SJCRH30 (cell line): ENCODE measurements at places on chromosomes 4 and X.

DNA sequence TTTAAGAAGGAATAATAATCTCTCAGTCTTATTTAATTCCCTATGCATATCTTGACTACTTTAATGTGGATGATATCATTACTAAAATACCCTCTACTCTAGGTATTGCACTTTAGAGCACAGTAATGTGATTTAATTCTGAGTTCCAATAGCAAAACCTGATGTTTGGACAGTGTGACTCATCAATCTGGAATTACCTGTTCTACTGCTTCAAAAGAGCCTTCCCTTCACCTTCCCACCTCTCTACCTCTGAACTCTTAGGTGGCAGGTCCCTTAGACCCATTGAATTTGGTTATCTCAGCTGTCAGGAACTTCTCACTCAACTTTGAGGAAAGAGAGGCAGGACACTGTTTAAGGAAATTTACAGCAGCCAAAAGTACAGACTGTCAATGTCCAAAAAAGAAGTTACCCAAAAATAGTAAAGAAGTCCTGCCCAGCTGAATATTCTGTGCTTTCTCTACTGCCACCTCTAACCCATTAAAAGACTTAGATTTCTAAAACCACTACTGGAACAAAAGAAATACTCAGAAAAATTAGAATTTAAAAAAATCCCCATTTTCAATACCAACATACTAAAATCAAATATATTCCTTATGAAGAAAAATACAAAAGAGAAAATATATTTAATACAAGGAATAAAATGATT lies 123.1 kb upstream of the GPM6A start:
- no peaks in the 10 kb centered on the region for H3K36me3 ChIP-seq
- DNase-seq: no peak

GRCh38 chr4:28082686-28083390 lies 1222.2 kb downstream of the STIM2 start:
- no peaks in the 10 kb centered on the region for H3K36me3 ChIP-seq
- H3K27me3 ChIP-seq: no peaks in the 10 kb centered on the region
- no peak for DNase-seq
- H3K27ac ChIP-seq: no peak overlapping the region

GRCh38 chr4:54999003-54999402 lies 126.4 kb downstream of the KDR start:
- no peaks in the 10 kb centered on the region for H3K36me3 ChIP-seq
- DNase-seq: no peak
- no peak overlapping the region for H3K4me3 ChIP-seq
- H3K4me1 ChIP-seq: no peaks in the 10 kb centered on the region
- no peaks in the 10 kb centered on the region for H3K27me3 ChIP-seq

DNA sequence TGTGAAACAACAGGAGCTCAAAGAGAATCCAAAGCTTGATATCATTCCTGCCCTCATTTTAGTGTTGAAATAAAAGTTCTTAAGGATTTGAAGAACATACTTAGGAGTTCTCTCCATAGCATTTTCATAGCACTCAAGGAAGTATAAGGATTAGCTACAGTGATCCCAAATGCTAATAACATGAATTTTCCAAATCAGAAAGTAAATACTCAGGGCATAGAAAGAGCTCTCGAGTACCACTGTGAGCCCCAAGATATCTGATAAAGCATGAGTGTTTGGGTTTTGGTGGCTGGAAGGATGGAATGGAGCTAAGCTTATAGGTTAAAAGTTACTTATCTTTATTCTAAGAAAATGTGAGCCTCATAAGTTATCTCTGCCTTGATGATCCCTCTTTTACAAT lies 584.9 kb downstream of the KCNIP4 start:
- no peaks in the 10 kb centered on the region for H3K36me3 ChIP-seq
- no peaks in the 10 kb centered on the region for H3K4me1 ChIP-seq

- H3K36me3 ChIP-seq: no peaks in the 10 kb centered on the region
- no peak overlapping the region for H3K4me3 ChIP-seq
- DNase-seq: no peak
- peaks cover 3% of the 10 kb centered on the region; the same call in 1 of the 2 replicates for H3K4me1 ChIP-seq
- H3K27ac ChIP-seq: peak overlapping the region; percentile 8; the same call in 1 of the 2 replicates
- H3K27me3 ChIP-seq: no peaks in the 10 kb centered on the region
Observed at GRCh38 chr4:162075726-162076125, 88.1 kb downstream of the FSTL5 start.

DNA sequence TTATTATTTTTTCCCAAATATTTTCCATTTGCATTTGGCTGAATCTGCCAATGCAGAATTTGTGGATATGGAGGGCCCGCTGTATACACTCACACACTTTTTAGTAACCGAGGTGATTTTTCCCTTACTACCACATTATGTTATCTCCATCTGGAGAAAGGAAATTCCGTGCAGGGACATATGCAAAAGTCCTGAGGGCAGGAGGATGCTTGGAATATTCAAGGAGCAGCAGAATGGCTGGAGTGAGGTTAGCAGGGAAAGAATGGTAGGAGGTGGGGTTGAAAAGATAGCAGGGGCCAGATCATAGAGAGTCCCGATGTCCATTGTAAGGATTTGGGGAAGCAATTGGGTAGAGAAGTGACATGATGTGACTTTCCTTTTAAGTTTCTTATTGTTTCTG lies 11.5 kb upstream of the RNF212 start:
- no peaks in the 10 kb centered on the region for H3K4me1 ChIP-seq
- no peaks in the 10 kb centered on the region for H3K36me3 ChIP-seq
- DNase-seq: no peak
- no peak overlapping the region for H3K4me3 ChIP-seq
- H3K27ac ChIP-seq: no peak overlapping the region

DNA sequence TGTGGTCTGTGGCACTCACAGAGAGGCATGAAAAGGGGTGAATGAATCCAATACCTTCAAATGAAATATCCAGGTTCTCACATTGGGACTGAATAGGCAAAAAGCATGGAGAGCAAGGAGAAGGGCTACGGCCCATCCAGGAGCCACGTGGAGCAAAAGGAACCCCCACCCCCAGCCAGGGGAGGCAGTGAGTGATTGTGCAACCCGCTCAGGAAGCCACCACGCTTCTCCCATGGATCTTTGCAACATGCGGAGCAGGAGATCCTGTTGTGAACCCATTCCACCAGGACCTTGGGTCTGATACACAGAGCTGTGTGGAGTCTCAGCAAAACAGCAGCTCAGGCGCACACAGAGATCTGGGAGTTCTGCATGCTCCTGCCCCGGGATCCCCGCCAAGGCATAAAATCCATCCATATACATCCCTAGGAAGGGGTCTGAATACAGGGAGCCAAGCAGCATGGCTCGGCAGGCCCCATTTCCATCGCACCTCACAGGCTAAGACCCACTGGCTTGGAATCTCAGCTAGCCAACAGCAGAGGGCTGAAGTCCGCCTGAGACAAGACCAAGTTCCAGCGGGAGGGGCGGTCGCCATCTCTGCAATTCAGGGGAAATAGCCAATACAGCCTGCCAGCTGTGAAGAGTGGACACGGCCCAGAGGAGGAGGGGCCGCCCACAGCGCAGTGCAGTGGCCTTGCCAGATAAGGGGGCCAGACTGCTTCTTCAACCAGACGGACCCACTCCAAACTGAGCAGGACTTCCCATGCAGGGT lies 80.2 kb downstream of the FGF16 start:
- H3K4me3 ChIP-seq: no peak overlapping the region
- H3K4me1 ChIP-seq: no peaks in the 10 kb centered on the region
- H3K27ac ChIP-seq: no peak overlapping the region
- H3K36me3 ChIP-seq: no peaks in the 10 kb centered on the region

GRCh38 chrX:101385795-101386541 lies at the start of gene BTK:
Gene BTK, minus strand, starts transcription at chrX:101386191. Its CDS starts 10,907 bp downstream, at chrX:101375284.
- H3K27ac ChIP-seq: no peak within 1 kb of the TSS
- no peak within 1 kb of the TSS for H3K4me3 ChIP-seq
- DNase-seq: no peak
- no peaks in the 10 kb centered on the region for H3K27me3 ChIP-seq
- H3K4me1 ChIP-seq: no peaks in the 10 kb centered on the region

DNA sequence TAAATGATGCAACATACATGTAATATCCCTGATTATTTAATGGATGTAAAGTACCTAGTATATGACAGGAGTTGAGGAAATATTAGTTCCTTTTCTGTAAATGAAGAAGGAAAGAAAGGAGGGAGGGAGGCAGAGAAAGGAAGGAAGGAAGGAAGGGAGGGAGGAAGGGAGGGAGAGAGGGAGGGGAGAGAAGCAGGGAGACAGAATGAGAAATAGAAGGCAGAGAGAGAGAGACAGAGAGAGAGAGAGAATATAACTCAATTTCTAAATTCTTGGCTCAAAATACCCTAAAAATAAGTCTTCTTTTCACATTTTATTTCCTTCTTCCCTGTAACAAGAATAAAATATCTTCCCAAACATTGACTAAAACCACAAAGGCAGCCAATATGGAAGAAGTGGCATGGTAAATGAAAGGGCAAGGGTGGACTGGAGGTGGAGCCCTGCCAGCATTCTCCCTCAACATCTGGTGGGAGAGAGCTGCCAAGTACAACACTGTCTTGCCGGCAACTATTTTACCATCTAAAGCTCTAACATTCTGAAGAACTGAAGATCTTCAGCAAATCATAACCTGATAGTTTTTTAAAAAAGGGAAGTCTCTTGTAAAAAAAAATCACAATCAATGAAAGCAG lies 245.1 kb downstream of the PPP3CA start:
- H3K27ac ChIP-seq: peak overlapping the region; percentile 6; the same call in 1 of the 2 replicates
- peaks cover 7% of the 10 kb centered on the region; the same call in 1 of the 2 replicates for H3K36me3 ChIP-seq
- DNase-seq: peak; percentile 44

- H3K4me1 ChIP-seq: no peaks in the 10 kb centered on the region
- no peak overlapping the region for H3K4me3 ChIP-seq
- no peak overlapping the region for H3K27ac ChIP-seq
- H3K36me3 ChIP-seq: no peaks in the 10 kb centered on the region
Observed at GRCh38 chr4:71133491-71133890, 140.0 kb downstream of the DCK start.

- H3K4me3 ChIP-seq: no peak overlapping the region
- H3K27me3 ChIP-seq: 0 out of 2 replicates have a peak, but pooled peaks cover 3% of the 10 kb centered on the region
- no peak overlapping the region for H3K27ac ChIP-seq
- H3K4me1 ChIP-seq: no peaks in the 10 kb centered on the region
- DNase-seq: no peak
- H3K36me3 ChIP-seq: no peaks in the 10 kb centered on the region
Observed at GRCh38 chr4:17012451-17012850, 114.0 kb upstream of the LDB2 start.

GRCh38 chr4:42152507-42153504 lies at the start of gene BEND4:
Gene BEND4, minus strand, starts transcription at chr4:42152655. Its CDS starts 512 bp downstream, at chr4:42152143.
- H3K4me3 ChIP-seq: peak within 1 kb of the TSS; percentile 46
- DNase-seq: peak; percentile 20

DNA sequence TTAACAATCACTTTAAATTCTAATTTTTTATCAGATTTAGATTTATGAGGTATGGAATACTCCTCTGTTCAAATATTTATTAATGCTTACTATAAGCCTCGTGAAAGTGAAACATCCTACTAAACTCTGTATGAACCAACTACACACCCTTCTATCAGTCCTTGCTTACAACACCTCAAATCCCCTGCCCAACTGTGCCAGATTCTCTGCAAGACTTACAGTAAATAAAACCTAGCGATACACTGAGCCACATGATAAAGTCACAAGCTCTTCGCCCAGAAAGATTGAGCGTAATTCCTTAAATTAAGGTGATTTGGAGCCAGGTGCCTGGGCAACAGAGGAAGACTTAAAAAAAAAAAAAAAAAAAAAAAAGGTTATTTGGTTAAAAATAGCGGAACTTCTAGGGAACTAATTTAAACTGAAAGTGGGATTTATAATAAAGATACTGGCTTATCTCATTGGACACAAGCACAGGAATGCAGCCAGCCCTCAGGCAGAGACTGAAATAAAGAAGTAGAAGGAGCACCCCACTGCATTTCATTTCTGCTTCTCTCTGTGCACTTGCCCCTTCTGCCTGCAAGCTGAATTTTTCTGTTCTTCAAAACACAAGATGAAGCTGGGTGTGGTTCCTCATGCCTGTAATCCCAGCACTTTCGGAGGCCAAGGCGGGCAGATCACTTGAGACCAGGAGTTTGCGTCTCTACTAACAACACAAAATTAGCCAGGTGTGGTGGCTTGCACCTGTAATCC lies 17.5 kb upstream of the C4orf36 start:
- H3K27me3 ChIP-seq: no peaks in the 10 kb centered on the region
- DNase-seq: no peak
- H3K36me3 ChIP-seq: no peaks in the 10 kb centered on the region
- no peaks in the 10 kb centered on the region for H3K4me1 ChIP-seq
- H3K4me3 ChIP-seq: no peak overlapping the region
- H3K27ac ChIP-seq: no peak overlapping the region

- no peaks in the 10 kb centered on the region for H3K27me3 ChIP-seq
- H3K36me3 ChIP-seq: no peaks in the 10 kb centered on the region
- no peak for DNase-seq
- peaks cover 18% of the 10 kb centered on the region; the same call in 1 of the 2 replicates for H3K4me1 ChIP-seq
- no peak overlapping the region for H3K27ac ChIP-seq
Observed at GRCh38 chr4:38004887-38005286, 44.7 kb downstream of the PTTG2 start.

GRCh38 chrX:130482871-130483270 lies 81.1 kb downstream of the RBMX2 start:
- H3K36me3 ChIP-seq: no peaks in the 10 kb centered on the region
- DNase-seq: peak; percentile 4
- no peak overlapping the region for H3K27ac ChIP-seq
- no peaks in the 10 kb centered on the region for H3K4me1 ChIP-seq
- H3K4me3 ChIP-seq: no peak overlapping the region

DNA sequence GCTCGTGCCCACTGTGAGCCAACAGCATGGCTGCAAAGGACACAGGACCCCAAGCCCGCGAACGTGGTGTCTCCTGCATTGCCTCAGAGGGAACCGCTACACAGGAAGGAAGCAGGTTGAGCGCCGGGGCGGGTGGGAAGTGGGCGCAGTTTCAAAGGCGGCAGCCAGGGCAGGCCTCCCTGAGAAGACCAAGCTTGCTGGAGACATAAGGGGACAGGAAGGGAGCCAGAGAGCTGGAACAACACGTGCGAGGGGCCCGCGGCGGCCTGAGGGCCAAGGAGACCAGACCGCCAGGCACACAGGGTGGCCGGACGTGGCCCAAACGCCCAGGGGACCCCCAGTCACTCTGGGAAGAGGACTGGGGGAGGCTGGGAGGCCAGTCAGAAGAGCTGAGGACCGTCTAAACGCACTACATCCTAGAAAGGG lies 32.0 kb downstream of the CTBP1 start:
- H3K4me1 ChIP-seq: no peaks in the 10 kb centered on the region
- no peak overlapping the region for H3K4me3 ChIP-seq
- DNase-seq: no peak
- no peaks in the 10 kb centered on the region for H3K27me3 ChIP-seq

DNA sequence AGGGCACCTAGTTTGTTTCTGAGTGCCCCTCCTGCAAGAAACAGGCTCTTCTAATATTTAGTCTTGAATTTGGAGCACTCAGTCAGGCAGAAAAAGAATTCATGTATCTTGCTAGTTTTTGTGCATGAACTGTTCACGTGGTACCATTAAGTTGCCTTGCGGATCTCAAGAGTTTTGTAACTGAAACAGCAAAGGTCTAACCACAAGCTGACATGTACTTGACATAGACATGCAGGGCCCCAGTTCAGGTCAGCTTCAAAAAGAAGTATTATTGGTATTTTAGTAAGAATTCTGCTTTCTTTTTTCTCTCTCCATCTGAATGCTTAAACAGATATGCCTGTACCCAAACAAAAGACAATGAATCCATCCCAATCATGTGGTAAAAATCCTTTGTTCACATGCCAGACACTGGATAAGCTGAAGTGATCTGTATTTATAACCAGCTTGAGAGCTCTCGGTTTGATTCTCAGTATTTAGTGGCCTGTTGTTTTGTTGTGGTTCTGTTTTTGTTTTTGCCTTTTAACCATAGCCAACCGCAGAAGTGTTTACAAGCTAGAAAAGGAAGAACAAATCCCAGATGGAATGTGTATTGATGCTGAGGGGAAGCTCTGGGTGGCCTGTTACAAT lies 13.0 kb downstream of the RGN start:
- no peak overlapping the region for H3K27ac ChIP-seq
- no peaks in the 10 kb centered on the region for H3K36me3 ChIP-seq
- no peak for DNase-seq
- H3K27me3 ChIP-seq: no peaks in the 10 kb centered on the region

GRCh38 chr4:187608001-187608421 lies 387.6 kb upstream of the ZFP42 start:
- no peaks in the 10 kb centered on the region for H3K36me3 ChIP-seq
- H3K27me3 ChIP-seq: no peaks in the 10 kb centered on the region
- H3K4me1 ChIP-seq: no peaks in the 10 kb centered on the region
- peak; percentile 16 for DNase-seq
